G401 (cell line): ENCODE measurements at places on chromosomes 16 and 17. TPM values are rescaled to one million over a fixed set of nuclear protein-coding genes. Genes with fewer than 3 reads are reported as not detected.

GRCh38 chr17:28491286-28491685 is 14.9 kb upstream of the FOXN1 start:
- no peak for DNase-seq

GRCh38 chr16:66428682-66429251 is 1.7 kb downstream of the BEAN1 start:
- DNase-seq, result no peak

GRCh38 chr16:48860341-48860740 is 250.4 kb upstream of the N4BP1 start:
- no peak for DNase-seq

- no peak for DNase-seq
These were observed 569 bp upstream of the TEKT3 start for GRCh38 chr17:15341966-15342365.

DNA sequence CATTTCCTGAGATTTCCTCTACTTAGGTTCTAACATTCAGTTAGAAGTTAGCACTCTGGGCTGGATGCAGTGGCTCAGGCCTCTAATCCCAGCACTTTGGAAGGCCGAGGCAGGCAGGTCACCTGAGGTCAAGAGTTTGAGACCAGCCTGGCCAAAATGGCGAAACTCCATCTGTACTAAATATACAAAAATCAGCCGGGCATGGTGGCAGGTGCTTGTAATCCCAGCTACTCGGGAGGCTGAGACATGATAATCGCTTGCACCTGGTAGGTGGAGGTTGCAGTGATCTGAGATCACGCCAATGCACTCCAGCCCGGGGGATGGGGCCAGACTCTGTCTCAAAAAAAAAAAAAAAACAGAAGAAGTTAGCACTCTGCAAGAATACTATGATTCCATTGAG is 1430.9 kb downstream of the CDH11 start:
- no peak for DNase-seq

GRCh38 chr17:8825802-8826201 is 26.6 kb upstream of the MFSD6L start:
- no peak for DNase-seq

- no peak for DNase-seq
These were observed 49.2 kb downstream of the NOS2 start for GRCh38 chr17:27751166-27751565.

- no peak for DNase-seq
These were observed 722.3 kb downstream of the CDH8 start for GRCh38 chr16:61313931-61314330.

- no peak for DNase-seq
These were observed 2.5 kb downstream of the HOXB1 start for GRCh38 chr17:48528153-48528935.

DNA sequence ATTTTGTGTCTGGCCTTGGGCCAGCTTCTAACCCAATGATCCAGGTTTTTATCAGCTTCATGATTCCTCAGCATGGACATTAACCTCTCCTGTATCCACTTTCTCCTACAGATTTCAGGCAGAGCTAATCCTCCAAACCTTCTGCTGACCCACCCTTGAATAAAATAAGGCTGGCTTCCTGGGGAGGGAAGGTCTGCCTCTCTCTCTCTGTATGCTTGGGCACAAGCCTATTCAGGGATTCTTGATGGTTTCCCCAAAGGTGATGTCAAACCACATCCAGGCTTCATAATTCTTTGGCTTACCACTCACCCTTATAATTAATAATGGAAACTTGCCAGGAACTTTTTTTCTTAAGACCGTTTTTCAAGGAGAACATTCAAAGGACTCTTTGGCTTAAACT is 240.1 kb downstream of the UTP18 start:
- DNase-seq, result peak; percentile 78

The HIGD1B gene
- total RNA-seq, result not detected in 2 replicates

The GAS2L2 gene
- not detected in 2 replicates for total RNA-seq

The KRT40 gene
- total RNA-seq, result not detected in 2 replicates

- DNase-seq, result no peak
These were observed 53.1 kb downstream of the FOXL1 start for GRCh38 chr16:86631444-86631843.

- no peak for DNase-seq
These were observed 1.4 kb upstream of the CTRB2 start for GRCh38 chr16:75208242-75208825.

The ZNF469 gene
- 0.18 and 0.34 TPM in 2 replicates for total RNA-seq

The TVP23C gene
- 4.1 and 10.3 TPM in 2 replicates for total RNA-seq

DNA sequence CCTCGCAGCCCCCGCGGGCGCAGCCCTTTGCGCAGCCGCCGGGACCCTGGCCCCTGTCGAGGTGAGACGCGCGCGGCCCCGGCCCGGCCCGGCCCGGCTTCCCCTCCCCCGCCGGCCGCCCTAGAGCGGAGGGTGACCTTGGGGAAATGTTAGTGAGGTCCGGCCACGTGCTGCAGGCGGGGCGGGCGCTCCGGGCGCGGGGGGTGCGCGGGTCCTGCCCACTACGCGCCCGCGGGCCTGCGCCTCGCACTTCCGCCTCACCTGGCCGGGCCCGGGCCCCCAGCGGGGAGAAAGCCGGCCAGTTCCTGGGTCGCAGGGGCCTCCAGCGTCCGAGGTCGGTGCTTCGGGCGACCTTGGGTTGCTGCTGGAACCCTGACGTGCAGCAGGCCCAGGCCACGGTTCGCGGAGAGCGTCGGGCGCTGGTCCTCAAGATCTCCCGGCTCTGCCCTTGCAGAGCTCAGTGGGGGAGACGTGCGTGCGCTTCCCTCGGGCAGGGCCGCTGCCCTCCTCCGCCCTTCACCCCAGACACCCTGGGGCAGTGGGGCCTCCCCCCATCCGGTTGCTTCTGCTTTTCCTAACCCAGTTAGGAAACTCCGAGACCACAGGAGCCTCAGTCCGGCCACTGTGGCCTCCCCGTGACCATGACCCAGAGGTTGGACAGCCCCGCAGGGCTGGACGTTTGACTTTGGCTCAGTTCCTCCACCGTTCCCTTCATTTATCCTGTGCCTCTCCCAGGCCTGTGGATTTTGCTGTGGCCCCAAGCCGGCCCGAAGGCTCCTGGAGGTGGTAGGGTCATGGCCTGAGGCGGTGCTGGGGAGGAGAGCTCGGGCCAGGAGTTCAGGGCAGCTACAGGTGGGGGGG is 791 bp downstream of the MCRIP2 start:
- DNase-seq, result no peak

- no peak for DNase-seq
These were observed 128.8 kb upstream of the FOXF1 start for GRCh38 chr16:86381491-86381890.

GRCh38 chr16:85149776-85150175 is 37.5 kb upstream of the CIBAR2 start:
- peak; percentile 95 for DNase-seq

The PYY gene
- total RNA-seq, result not detected in 2 replicates

DNA sequence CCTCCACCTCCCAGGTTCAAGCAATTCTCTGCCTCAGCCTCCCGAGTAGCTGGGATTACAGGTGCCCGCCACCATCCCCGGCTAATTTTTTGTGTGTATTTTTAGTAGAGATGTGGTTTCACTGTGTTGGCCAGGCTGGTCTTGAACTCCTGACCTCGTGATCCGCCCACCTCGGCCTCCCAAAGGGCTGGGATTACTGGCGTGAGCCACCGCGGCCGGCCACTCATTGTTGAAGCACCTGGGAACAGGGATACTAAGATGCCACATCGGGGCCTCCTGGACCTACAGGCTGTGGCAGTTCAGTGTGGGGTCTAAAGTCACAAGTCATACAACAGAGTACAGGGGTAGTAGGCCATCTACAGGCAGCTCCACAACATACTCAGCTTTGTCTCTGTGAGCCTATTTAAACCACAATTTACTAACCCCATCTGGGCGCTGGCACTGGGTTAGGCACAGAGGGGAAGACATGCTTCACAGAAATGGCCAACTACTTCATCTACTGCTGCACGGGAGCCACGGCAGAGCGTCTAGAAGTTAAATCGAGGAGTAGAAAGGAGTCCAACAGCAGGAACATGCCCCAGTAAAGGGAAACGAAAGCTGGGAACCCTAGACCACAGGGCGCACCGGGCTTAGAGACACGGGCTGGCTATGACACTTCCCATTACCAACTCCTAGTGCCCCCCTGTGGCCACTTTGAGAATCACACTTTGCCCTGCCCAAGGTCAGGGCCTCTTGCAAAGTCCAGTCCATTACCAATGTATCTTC is 4.3 kb downstream of the VAMP2 start:
- peak; percentile 91 for DNase-seq

GRCh38 chr17:50604513-50604912 is 30.2 kb upstream of the ABCC3 start:
- no peak for DNase-seq

- DNase-seq, result no peak
These were observed 393.4 kb downstream of the ZFHX3 start for GRCh38 chr16:72654535-72654934.

The LITAFD gene
- total RNA-seq, result not detected in 2 replicates

The MT1F gene
- total RNA-seq, result not detected in 2 replicates

The NT5C3B gene
- 75.8 and 77.8 TPM in 2 replicates for total RNA-seq

The INO80E gene
- total RNA-seq, result 72.4 and 97.0 TPM in 2 replicates

DNA sequence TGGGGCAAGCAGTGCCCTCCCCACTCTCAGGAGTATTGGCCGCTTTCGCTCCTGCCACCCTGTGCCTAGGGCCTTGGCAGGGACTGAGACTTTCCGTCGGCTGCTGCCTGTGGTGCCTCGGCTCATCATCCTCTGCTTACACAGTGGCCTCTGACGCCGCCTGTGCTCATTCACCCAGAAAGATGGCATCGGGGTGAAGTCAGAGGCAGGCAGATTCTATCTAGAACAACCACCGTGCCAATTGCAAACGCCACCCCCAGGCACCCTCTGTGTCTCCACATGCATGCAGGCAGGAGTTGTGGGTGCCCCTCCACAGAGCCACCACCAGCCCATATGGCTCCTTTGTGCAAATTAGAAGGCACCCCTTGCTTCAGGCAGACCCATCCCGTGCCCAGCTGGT is 154.2 kb upstream of the GSE1 start:
- peak; percentile 39 for DNase-seq

The NAGS gene
- total RNA-seq, result 2.5 and 4.7 TPM in 2 replicates

GRCh38 chr16:77250400-77250799 is 51.2 kb downstream of the SYCE1L start:
- DNase-seq, result no peak
